ENCODE measurements at places on chromosomes 7 and 10. TPM values are rescaled to one million over a fixed set of nuclear protein-coding genes. Genes with fewer than 3 reads are reported as not detected.

- DNase-seq: no peak
Measured at GRCh38 chr7:149310113-149310836, 48.3 kb downstream of the ZNF783 start.

GRCh38 chr10:22259280-22259679 is 41.5 kb upstream of the EBLN1 start:
- DNase-seq: no peak

- no peak for DNase-seq
Measured at GRCh38 chr10:7092603-7093002, 318.2 kb downstream of the SFMBT2 start.

- DNase-seq: no peak
Measured at GRCh38 chr7:99928188-99928587, 1.2 kb downstream of the GJC3 start.

DNA sequence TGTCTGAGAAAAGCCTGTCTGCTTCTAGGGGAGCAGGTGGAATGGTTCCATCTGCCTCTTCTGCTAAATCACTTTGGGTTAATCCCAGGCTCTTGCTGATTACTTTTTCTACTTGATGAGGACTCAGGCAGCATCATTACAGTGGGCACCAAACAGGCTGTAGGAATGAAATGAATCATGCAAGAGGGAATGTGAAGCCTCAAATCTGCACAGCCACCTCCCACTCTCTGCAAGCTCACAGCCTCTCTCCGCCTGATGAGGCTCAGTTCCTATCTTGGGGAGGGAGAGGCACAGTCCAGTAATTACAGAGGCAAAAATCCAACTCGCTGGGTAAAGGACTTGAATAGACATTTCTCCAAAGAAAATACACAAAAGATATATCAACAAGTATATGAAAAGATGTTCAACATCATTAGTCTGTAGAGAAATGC is 34.0 kb downstream of the HSPA12A start:
- DNase-seq: no peak

DNA sequence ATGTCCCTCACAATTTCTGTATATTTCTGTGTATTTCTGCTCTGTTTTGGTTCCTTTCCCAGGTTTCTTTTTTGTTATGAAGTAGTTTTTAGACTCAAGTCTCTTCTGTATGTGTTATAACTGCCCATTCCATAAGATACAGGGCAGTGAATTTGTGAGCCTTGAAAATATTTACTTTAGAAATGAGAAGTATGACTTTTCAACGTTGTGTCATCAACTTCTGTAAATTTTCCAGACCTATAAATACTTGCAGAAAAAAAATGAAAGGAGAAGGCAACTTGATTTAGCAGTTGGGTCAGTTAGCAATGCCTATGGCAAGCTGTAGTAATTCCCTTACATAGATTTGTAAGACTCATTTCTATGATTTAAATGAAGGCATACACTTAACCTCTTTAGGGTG is 11.5 kb downstream of the EGFR start:
- DNase-seq: no peak

DNA sequence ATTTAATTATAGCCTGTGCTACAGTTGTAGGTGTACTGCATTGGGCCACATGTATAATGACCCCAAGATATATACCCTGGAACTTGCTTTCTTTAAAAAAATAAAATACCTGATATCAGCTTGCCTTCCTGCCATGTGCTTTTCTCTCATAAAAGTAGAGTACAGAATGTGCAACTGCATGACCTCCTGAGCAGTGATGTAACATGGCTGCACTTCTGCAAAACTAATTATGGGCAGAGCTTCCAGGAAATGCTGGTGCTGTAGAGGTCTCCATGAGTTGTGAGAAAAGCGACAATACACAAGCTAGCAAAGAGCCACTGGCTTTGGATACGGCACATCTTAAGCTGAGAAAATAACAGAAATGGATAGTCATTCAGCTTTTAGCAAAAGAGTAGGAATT is 6.5 kb upstream of the ERLIN1 start:
- DNase-seq: no peak

- DNase-seq: no peak
Measured at GRCh38 chr7:98369726-98370125, 31.2 kb downstream of the BAIAP2L1 start.

DNA sequence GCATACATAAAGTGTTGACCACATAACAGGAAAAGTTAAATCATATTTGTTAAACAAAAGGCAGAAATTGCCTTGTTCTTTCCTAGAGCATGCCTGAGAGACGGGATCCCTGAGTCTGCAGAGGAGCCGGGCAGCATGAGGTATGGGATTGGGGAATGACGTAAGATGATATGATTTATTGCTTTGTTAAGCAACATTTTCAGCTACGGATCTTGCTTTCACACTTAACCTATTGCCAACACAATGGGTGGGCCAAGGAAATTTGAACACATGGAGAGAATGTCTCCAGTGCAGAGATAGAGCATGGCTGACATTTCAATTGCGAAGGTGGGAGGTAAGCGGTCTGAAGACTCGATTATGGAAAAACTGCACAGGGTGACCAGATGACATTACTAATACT is 76.7 kb downstream of the EMX2 start:
- peak; percentile 29 for DNase-seq

GRCh38 chr7:48245751-48246472 is 74.7 kb downstream of the ABCA13 start:
- no peak for DNase-seq

DNA sequence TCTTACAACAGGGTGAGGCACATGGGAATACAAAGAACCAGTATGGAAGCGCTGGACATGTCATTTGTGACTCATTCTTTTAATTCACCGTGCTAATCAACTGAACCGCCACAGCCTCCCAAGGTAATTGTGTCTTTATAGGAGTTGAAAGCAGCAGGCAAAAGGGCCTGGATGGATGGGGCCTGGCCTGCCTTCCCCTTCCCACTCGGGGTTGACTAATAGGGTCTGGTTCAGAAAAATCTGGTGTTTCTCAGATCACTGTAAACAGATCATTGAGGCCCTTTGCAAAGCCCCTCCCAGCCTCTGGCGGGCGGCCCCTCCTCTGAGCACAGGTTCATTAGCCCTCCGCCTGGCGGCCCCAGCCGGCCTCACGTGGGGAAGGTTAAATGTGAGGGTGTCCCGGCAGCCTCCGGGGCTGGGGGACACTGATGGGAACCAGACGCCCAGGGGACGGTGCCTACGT is 100.8 kb downstream of the EBF3 start:
- no peak for DNase-seq

DNA sequence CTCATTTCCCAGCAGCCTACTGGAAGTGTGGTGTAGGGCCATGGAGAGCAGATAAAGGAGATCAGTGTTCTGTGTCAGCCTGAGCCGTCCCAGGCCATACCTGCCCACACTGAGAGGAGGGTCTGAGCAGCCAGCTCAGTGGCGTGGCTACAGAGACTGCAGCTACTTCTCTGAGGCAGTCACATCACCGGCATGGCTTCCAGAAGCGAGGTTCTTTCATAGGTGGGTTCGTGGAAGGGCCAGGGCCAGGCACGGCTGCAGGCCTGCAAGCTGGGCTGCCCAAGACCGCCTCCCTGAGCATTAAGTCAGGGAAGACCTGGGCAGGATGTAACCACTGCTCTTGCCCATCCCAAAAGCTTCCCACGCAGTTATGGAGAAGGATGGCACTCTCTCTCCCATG is 34.9 kb downstream of the LDB3 start:
- DNase-seq: no peak

GRCh38 chr7:5678295-5679047 is 103.0 kb downstream of the RNF216 start:
- DNase-seq: no peak

- no peak for DNase-seq
Measured at GRCh38 chr10:116241642-116242410, 31.2 kb downstream of the GFRA1 start.

DNA sequence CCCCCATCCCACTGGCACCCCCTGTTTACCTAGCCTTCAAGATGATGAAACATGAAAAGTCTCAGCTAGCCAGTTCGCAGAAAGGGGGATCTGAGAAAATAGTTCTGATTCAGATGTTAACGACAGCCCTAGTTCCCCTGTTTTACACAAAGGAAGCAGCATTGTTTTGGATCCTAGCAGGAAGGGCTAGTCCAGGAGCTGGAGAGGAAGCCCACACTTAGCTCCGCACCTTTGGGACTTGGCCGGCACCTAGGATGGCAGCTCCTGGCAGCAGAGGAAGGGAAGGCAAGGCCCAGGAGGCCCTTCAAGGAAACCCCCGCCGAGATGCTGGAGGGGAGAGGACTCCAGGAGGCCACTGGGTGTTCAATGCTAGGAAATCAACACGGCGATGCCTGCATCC is 29.0 kb upstream of the MGMT start:
- no peak for DNase-seq

GRCh38 chr7:83469491-83469890 is 179.4 kb downstream of the SEMA3E start:
- DNase-seq: no peak

DNA sequence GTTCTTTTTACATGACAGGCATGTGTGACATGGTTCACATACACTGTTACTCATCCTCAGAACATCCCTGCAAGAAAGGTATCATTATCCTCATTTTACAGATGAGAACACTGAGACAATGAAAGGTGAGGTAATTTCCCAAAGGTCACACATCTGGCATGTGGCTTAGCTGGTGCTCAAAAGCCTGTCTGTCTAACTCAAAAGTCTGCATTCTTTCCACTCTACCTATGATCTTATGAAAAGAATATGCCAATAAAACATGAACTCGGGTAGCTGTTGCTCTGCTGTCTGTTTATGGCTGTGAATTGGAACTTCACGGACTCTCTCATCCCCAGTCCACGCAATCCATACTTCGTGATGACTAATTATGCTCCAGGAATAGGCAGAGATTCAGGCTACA is 79.0 kb upstream of the ODAD2 start:
- DNase-seq: no peak

DNA sequence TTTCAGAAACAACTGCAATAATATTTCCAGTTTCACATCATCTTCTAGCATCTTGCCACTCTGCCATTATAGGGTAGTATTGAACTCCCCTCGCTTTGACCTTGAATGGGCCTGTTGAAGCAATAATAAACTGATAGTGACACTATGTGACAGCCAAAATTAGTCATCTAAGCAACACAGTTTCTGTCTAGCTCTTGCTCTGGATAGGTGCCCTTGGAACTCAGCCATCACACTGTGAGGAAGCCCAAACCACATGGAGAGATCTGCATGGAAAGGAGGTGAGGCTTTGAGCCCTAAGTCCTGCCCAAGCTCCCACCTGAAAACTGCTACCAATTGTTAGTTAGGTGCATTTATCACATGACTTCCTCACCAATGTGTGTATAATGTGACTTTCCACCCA is 18.1 kb upstream of the KCND2 start:
- DNase-seq: no peak

DNA sequence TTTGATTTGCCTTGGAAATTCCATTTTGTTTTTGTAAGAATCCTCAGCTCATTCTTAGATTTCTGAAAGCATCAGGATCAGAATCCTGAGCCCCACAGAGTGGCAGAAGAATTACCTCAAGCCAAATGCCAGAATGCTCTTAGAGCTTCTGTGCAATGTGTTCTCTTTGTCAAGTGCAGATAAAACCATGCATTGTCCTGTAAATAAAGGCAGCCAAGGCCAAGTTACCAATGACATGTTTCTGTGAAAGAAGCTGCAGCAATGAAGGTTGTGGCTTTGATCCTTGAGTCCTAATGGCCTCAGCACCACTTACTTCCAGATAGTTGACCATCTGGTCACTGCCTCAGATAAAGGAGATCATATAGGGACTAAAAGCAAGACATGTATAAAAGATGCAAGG is 343.3 kb upstream of the AKR1E2 start:
- DNase-seq: no peak

GRCh38 chr10:44172883-44173607 is 211.9 kb downstream of the CXCL12 start:
- no peak for DNase-seq

DNA sequence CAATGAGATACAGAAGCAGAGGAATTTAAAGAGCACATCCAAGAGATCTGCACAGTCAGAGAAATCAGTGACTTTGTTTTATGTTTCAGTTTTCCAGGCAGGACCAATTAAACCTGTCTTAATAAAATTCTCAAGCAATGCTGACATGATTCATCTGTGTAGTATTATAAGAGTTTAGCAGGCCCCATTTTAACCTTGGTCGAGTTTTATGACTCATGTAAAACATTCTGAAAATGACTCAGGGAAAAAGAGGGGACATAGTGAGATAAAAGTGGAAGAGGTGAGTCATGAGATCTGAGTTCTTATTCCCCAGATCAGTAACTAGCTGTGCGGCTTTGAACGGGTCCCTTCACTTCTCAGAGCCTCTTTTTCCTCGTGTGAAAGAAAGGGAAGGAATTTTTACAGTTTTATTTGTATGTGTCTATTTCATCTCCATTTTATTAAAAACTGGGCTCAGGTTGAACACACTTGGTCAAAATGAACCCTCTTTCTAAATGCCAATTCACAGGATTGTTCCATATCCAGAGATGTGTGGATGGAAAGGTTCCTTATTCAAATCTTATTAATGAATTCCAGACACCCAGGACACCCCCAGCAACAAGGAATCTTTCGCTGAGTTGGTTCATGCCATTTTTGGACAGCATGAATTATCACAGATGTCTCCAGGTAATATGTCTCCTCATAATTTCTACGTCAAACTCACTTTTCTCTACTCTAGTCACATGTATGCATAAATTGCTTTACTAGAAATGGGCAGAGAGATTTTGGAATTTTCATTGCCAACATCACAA is 143.2 kb downstream of the JAZF1 start:
- DNase-seq: no peak

DNA sequence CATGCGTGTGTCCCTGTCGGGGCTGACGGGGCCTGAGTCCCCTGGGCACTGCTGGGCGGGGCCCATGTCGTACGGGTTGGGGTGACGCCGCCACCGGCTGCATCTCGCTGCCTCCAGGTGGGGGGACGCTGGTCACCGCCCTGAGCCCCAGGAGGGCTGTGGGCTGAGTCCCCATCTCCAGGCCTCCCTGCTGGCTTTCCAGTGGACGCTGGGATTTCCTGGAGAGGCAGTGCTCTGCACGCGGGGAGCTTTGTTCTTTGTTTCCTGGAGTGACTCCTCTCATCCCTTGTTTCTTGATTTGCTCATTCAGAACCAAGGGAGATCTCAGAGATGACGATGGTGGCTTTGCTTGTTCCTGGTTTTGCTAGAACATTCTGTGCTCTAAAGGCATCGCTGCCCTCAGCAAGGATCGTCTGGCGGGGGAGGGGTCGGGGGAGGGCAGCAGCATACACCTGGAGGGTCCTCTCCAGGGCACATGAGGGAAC is 21.0 kb downstream of the PWWP2B start:
- DNase-seq: no peak

DNA sequence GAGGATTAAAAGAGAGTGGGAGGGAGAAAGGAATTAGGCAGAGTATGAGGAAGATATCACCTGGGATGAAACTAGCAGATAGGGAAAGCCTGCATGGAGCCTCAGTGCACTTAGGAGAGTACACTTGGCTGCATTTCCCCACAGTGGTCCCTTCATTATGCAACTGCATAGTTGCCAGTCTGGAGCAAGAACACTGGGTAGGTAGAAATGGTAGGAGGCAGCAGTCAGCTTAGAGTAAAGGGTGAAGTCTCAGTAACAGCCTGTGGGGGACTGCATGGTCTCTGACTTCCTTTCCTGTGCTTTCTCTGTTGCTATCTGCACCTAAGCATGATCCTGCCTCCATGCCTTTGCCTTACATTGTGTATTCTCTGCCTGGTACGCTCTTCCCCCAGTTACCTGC is 14.0 kb upstream of the PCGF5 start:
- DNase-seq: no peak

The ASB10 gene
- total RNA-seq: not detected

The ASB13 gene
- total RNA-seq: 33.8 TPM

The SORBS1 gene
- 347 TPM for total RNA-seq

The NEUROG3 gene
- total RNA-seq: not detected

The CASTOR2 gene
- total RNA-seq: 5.2 TPM

The TRPV5 gene
- total RNA-seq: not detected

The SLC16A9 gene
- total RNA-seq: 8.0 TPM

The SPDYE16 gene
- total RNA-seq: 1.3 TPM

The AGR3 gene
- 8.7 TPM for total RNA-seq

The PKD1L1 gene
- 5.9 TPM for total RNA-seq

The SPAG6 gene
- total RNA-seq: 2.6 TPM
